Right hindlimb (tissue), 1 donor: ENCODE measurements at places on chromosomes 16 and 17.
A peak's percentile ranks its signal among the peaks of the same experiment; 100 is the strongest.

DNA sequence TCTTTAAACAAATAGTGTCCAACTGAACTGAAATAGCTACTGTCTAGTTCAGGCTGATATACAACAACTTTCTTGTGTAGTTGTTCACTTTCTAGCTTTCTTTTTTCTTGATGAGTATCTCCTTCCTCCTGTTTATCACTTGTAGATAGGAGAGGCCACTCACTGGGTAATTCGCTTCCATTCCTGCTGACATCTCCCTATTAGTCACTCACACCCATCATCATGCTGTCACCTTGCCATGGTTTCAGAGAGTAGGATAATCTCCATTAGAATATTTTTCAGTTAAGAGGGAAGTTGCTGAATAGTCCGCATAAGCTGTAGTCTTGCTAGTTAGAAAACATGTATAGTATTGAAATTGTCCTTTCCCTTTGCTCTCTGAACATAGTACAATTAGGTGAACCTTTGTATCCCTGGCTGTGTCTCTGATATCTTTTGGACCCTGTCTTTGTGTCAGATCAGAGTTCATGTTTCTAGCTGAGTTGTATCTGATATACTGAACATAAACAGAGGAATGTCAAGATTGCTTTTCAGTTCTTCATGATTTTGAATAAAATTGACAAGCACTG lies 64.4 kb upstream of the RASL10B start:
- DNase-seq = no peak

GRCh38 chr16:53187775-53188174 lies 133.0 kb downstream of the CHD9 start:
- no peak for DNase-seq

DNA sequence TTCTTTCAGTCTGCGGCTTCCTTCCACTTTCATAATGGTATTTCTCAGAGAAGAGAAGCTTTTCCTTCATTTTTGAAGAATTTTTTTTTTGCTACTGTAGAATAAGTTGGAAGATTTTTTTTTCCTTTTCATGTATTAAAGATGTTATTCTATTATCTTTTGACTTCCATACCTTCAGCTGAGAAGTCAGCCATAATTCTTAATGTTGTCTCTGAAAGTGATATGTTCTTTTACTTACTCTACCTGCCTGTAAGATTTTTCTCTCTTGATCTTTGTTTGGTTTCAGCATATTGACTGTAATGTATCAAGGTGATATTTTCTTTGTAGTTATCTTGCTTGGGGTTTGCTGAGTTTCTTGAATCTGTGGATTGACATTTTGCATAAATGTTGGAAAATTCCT lies 143.5 kb upstream of the TOX3 start:
- no peak for DNase-seq

DNA sequence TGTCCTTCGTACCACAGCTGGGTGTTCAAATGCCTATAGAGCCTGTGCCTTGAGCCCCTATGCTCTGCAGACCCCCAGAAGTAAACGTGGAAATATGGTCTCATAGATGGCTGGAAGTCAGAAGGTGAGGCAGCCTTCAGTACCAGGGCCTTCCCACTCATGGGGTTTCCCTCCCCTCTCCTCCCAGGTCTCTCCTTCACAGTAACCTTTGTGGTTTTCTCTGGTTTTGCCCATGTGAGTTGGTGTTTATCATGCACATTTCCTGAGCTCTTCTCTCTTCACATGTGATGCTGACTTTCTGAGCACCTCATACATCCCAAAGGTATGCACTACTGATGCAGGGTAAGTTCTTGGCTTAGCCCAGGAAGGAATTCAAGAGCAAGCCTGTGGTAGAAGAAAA lies 35.4 kb downstream of the TMEM114 start:
- no peak for DNase-seq

DNA sequence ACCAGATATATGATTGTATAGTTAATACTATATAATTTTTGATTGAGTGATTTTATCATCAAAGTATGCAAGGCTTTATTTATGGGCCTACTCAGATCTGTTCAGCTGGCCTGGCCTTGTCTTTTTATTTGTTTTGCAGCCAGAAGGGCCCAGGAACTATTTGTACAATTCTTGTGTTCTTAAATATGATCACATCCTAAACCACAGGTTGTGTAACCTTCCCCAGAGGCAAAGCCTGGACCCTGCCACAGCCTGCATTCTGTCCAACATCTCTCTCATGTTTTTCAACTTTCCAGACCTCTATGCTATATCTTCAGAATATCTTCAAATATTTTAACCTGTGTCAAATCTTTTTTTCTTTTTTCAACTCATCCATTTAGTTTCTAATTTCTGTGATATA lies 410.4 kb upstream of the MON1B start:
- DNase-seq = no peak

DNA sequence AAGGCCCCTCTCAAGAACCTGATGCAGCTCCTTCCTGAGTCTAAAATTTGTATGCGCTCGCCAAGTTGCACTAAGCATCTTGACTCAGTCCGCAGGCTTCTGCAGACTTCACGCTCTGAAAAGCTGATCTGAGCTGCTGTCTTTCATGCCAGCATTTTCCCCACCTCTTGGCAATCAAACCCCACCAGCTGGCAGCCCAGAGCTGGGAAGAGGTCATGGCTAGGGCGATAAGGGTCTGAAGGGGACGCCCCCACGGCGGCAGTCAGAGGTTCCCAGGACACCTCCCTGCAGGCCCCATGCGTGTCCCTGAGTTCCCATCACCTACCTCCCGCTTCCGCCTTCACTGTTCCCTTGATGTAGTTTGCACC lies 5.1 kb upstream of the UNC13D start:
- no peak for DNase-seq

DNA sequence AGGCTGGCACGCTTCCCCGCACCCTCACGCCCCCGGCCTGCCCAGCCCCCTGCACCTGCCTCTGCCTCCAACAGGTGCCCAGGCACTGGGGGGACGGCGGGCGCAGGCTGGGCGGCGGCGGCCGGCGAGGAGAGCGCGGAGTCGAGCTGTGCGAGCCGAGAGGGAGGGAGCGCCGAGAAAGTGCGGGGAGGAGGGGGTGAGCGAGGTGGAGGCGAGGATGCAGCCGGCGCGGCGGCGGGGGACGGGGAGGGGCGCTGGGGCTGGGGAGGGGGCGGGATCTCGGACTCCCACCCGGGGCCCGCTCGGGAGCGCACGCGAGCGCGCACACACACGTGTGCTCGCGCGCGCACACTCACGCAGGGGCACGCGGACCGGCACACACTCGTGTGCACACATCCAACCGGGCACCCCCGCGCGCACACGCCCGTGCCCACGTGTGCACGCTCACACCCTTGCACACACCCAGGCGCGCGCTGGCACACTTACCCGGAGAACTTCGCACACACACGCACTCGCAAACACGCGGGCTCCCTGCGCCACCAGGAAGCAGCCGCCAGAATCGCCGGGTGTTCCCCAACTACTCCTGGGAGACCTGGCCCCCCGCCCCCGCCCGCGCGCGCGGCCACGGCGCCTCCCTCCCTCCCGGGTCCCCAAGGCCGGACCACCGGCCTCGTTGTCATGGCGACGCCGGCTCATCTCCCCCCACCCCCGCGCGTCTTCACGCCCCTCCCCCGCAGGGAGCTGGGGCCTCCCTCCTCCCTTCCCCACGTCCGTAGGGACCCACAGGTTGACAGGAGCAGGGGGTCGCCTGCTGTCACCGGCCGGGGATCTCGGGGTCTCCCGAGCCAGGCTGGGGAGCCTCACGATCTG lies at the start of gene DOC2A:
Gene DOC2A, minus strand, starts transcription at position 184 of the 870 bp plus-strand sequence. CDS start 805 bp downstream, outside the sequence.
- DNase-seq = peak; percentile 54

DNA sequence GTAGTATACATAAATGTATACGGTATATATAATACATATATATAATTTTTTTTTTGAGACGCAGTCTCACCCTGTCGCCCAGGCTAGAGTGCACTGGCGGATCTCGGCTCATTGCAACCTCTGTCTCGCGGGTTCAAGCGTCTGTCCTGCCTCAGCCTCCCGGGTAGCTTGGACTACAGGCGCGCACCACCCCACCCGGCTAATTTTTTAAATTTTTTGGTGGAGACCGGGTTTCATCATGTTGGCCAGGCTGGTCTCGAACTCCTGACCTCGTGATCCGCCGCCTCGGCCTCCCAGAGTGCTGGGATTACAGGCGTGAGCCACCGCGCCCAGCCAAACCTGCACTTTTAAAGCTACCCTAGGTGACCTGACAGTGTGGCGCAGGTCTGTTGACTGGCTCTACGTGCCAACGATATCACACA lies 745 bp downstream of the PAM16 start:
- no peak for DNase-seq

- DNase-seq = no peak
Measured at GRCh38 chr16:30603945-30604315, 6.3 kb downstream of the ZNF689 start.

DNA sequence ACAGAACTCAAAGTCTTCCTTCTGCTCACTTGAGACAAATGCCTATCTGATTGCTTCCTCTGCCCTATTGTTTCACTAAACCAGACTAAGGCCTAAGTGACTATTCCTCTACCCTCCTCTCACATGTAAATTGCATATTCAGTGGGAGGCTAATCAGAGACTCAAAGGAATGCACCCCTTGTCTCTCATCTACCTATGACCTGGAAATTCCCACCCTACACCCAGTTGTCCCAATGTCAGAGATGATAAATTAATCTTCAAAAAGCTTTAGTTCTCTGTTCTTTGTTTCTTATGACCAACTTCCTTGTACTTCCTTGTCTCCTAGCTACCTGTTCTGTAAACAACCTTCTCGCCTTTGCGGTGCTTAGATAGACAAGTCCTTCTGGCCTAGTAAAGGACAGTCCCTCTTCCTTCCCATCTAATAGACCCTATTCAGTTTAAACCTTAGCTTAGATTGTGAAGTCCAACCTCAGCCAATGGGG lies 76.0 kb downstream of the EMP2 start:
- no peak for DNase-seq

DNA sequence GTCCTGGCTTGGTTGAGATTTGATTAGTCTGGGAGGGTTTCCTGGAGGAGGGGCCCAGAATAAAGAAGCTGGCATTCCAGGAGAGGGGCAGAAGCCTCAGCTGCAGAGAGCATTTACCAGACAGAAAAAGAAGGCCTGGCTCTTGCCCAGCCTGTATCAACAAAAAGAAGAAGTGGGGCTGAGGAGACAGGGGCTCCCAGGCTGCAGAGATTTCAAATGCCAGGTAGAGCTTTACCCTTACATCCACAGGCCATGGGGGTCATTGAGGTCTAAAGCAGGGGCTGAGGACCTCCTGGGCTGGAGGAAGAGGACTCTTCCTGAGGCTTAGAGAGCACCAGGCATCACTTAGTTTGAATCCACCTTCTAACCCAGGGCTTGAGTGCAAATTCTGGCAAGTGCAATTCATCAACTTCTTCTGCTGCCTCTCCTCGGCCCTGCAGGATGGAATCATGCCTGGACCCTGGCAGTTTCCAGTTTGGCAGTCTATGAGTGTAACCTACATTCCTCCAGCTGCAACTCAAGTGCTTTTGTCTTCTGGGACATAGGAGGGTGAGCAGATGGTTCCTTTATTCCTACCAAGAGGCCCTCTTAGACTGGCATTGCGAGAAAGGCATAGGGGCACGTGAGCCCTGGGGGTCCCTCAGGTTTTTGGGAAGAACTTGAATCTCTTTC lies 15.3 kb downstream of the CA7 start:
- DNase-seq = no peak

DNA sequence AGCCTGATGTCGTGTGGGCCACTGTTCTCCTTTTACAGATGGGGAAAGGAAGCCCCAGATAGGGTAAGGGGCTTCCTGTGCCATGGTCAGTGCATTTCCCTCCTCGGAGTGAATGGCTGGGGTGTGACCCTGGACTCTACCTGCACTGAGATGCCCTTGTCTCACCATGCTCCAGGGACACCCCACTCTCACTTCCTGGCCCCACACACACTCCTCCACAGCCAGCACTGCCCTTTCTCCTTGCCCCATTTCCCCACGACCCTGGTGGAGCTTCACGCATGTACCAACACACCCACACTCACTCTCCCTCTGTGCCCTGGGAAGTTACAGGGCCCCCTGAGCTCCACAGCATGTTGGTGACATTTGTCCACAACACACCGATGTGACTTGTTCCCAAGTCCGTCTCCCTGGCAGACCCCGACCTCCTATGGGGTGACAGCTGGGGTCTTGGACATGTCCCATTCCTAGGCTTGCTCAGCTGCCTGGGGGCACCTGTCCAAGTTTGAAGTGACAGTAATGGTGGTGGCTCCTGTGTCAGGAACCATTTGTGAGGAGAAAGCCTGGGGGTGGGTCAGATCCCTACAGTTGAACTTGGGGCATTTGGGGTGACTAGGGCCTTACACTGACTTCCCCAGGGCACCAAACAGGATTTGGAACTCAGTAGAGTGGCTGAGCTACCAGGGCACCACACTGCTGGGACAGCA lies 47.4 kb downstream of the PECAM1 start:
- no peak for DNase-seq

DNA sequence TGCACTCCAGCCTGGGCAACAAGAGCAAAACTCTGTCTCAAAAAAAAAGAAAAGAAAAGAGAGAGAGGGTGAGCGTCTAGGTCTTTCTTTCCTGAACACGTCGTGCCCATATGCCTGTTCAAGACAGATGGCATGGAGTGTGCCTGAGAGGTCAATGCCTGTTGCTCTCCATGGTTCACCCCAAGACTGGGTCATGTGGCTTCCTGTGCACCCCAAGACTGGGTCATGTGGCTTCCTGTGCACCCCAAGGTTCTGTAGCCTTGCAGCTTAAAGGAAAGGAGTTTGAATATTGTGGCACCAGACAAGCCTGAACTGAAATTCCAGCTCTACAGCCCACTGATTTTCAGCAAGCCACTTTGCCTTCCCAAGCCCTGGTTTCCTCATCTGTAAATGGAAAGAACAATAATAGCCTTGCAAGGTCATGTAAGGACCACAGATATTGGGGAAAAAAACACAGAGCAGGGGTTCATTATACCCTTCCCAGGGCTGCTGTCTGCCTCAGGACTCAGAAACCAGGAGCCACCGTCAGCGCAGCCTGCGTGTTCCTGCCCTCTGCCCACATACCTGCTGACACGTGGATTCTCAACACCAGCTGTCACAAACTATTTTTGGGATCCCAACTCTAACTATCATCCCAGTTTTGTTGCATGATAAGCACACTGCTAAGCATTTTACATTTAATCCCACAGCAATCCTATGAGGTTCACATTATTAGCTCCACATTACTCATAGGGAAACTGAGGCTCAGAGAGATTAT lies 18.0 kb upstream of the NAGS start:
- no peak for DNase-seq
